ENCODE measurements at places on chromosomes 4 and X. TPM values are rescaled to one million over a fixed set of nuclear protein-coding genes. Genes with fewer than 3 reads are reported as not detected.
A peak's percentile ranks its signal among the peaks of the same experiment; 100 is the strongest.

ATP7A gene
- total RNA-seq, result 8.7 TPM

DNA sequence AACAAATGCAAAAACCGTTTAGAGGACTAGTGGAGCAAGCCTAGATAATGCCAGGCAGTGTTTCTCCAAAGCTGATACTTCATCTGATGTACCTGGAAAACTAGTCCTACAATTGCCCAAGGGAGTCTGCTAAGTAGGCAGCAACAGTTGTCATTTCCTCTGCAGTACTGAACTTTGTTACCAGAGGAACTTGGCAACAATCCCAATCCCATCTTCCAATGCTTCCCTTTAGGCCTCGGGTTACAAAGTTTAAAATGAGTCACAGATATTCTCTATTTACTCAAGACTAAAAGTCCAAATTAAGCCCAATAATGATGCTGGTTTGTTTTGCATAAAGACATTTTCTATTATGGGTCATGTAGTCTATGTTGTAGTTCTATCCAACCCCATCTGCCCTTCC, 120.0 kb upstream of the GLRA2 start:
- no peak for ATAC-seq

DNA sequence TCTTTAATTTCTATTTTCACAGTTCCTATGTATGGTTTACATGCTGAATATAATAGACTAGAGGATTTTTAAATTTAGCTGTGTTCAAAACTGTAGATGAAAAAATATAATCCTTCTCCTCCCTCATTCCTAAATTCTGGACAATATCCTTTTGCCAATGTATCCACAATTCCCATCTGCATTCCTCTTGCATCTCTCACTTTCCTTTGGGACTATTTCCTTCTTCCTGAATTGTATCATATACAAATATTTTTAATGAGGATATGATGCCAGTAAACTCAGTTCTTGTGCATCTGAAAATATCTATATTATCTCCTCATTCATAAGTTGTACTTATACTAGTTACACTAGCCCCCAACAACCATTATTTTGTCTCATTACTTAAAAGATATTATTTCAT, 46.7 kb downstream of the DDX60L start:
- no peak for ATAC-seq

DNA sequence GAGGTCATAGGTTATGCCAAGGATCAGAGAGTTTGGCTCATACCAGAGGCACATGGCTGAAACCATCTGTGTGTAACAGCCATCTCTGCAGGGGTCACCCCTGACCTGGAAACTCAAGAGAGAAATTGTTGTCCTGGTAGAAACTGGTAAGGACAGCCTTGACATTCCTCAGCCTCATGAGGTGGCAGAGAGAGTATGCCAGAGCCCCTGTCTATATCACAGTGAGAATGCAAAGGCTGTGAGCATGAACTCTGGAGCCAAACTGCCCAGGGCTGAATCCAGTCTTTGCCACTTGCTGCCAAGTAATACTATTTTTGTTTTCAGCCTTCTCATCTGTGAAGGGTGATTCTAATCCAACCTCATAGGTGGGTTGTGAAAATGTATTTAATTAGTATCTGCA, 37.1 kb upstream of the CCDC149 start:
- ATAC-seq, result no peak

DNA sequence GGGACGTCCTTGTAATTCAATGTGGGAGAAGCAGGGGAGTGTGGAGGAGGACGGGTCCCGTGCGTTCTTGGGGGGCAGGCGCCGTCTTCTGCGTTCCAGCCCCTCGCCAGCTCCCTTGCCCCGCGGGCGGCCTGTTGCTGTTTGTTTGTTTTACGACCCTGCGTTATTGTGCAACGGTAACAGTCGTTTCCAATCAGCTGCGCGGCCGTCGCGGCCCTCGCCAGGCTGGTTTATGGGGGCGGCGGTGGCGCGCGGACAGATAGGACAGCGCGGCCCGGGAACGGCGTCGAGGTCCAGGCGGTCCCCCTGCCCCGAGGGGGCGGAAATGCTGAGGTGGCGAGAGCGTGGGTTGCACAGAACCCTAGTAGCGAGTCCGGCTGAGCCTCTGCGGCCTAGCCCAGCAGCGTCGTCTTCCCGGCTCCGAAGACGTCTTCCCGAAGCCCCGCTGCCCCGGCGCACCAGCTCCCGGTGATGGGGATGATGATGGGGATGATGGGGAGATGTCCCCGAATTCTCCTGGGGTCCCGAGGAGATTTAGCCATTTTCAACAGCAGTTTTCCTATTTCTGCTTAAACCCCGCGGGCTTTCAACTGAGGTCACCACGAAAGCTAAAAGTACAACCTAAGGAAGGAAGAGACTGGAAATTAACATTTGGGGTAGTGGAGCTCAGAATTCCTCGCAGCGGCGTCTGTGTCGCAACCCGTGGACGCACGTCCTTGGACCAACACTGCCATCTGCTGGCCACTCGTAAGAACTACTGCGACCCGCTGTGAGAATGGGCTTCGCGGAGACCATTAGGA, 4.8 kb downstream of the PDGFRA start:
- ATAC-seq, result peak; percentile 52

DNA sequence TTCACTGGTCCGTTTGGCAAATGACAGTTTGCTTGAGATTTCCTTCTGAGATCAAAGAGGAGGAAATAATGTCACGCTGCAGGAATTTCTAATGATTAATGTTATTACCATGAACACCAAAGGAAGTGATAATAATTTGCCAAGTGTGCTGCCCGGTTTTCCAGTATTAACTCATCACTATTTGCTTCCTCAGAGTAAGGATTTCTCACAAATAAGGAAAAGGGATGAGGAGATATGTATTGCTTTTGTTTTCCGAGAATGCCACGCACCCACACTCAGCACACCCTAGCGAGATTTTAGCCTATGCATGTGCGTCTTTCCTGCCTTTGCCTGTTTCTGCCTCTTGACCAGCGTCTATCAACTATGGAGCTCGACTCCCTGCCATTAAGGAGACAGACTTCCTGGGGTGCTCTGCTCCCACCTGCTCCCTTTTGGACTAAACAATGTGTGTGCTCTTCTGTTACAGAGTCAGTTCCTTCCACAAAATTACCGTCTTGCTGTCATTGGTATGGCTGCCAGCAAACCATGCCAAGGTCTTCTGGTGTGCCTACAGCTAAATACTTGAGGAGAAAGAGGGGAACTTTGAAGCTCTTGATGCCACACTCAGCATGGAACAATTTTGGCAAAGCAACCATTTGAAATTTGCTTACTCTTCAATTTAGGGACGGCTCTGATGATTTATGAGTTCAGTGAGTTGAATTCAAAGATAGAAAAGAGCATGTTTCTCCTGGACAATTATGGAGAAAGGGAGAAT, 393.1 kb upstream of the ZFP42 start:
- ATAC-seq, result no peak
